ENCODE measurements at places on chromosomes 6 and 20. TPM values are rescaled to one million over a fixed set of nuclear protein-coding genes. Genes with fewer than 3 reads are reported as not detected.
A peak's percentile ranks its signal among the peaks of the same experiment; 100 is the strongest.

Gene MTFR2
- total RNA-seq: 2.9 TPM

Gene GLP1R
- 0.52 TPM for total RNA-seq

Gene CDSN
- not detected for total RNA-seq

GRCh38 chr6:47669684-47670513 is 28.5 kb upstream of the ADGRF4 start:
- H3K4me1 ChIP-seq: peaks cover 14% of the 10 kb centered on the region
- H3K27me3 ChIP-seq: no peaks in the 10 kb centered on the region
- no peaks in the 10 kb centered on the region for H3K36me3 ChIP-seq
- DNase-seq: peak; percentile 54
- H3K27ac ChIP-seq: peak overlapping the region; percentile 54

DNA sequence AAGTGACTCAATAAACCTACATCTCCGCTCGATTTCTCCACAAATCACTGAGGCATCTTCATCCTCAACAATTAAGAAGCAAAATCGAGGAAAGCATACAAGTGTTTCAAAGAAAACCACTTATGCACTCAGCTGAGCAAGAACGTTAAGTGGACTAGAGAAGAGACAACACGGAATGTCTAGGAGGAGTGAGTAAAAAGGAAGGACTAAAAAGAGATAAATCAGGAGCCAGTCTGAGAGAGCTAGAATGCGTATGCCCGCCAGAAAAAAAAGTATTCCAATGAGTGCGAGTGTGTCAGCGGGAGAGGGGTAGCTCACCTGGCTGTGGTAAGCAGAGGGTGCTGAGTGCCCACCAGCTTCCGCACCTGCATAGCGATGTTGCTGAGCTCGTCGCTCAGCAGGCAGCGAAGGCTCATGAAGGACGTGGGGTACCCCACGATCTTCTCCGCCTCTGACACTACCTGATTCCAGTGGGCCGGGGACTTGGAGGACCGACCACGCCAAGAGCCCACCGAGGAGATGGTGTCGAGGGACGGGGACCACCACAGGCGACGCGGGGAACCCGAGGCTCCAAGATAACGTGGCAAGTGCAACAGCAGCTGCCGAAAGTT is 587 bp downstream of the PDSS2 start:
- H3K4me3 ChIP-seq: peak overlapping the region; percentile 62
- peak; percentile 35 for DNase-seq
- H3K4me1 ChIP-seq: no peaks in the 10 kb centered on the region

- no peaks in the 10 kb centered on the region for H3K27me3 ChIP-seq
- peak overlapping the region; percentile 95 for H3K27ac ChIP-seq
These were observed 1.1 kb downstream of the LRRC1 start for GRCh38 chr6:53795702-53796450.

DNA sequence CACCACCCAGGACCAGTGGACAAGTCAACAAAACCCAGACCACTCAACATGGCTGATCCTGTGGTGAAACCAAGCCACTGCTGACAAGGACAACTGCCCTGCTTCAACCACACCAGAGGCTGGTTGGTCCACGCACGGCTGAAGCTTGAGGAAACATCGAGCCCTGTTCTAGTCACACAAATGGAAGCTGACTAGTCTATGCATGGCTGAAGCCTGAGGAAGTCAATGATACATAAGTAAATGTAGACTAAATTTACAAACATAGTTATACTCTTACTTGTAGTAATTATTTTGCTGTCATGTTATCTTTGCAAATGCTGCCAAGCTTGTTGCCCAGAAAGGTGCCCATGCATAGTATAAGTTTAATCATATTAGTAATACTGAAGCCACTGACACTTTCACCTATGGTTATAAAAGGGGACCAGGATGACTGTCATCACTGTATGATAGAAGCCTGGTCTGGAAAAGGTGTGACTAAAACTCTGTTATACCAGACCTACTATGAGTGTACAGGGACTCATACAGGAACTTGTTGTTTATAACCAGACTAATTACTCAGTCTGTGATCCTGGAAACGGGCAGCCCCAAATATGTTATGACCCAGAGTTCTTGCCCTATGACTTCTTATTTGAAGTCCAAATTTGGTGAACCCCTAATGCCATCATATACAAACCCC is 5.6 kb downstream of the IL22RA2 start:
- DNase-seq: no peak
- no peaks in the 10 kb centered on the region for H3K4me1 ChIP-seq
- no peaks in the 10 kb centered on the region for H3K27me3 ChIP-seq
- no peak overlapping the region for H3K27ac ChIP-seq
- no peak overlapping the region for H3K4me3 ChIP-seq

DNA sequence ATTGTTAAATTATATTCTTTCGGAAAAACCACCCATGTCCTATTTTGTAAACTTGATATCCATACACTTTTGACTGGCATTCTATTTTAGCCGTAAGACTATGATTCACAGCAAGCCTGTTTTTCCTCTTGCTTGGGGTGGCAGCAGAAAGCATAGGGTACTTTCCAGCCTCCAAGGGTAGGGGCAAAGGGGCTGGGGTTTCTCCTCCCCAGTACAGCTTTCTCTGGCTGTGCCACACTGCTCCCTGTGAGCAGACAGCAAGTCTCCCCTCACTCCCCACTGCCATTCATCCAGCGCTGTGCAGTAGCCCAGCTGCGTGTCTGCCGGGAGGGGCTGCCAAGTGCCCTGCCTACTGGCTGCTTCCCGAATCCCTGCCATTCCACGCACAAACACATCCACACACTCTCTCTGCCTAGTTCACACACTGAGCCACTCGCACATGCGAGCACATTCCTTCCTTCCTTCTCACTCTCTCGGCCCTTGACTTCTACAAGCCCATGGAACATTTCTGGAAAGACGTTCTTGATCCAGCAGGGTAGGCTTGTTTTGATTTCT is 2.1 kb upstream of the ESR1 start:
- peaks cover 19% of the 10 kb centered on the region for H3K4me1 ChIP-seq
- DNase-seq: no peak
- no peak overlapping the region for H3K27ac ChIP-seq

- no peak for DNase-seq
- peaks cover 7% of the 10 kb centered on the region for H3K4me1 ChIP-seq
- H3K4me3 ChIP-seq: no peak overlapping the region
- H3K27ac ChIP-seq: no peak overlapping the region
- H3K36me3 ChIP-seq: no peaks in the 10 kb centered on the region
- H3K27me3 ChIP-seq: no peaks in the 10 kb centered on the region
These were observed 91.1 kb downstream of the UST start for GRCh38 chr6:148837941-148838340.

- no peaks in the 10 kb centered on the region for H3K27me3 ChIP-seq
- no peaks in the 10 kb centered on the region for H3K36me3 ChIP-seq
- H3K4me3 ChIP-seq: no peak overlapping the region
- no peak overlapping the region for H3K27ac ChIP-seq
These were observed 31.0 kb upstream of the FBXO30 start for GRCh38 chr6:145845557-145845956.

DNA sequence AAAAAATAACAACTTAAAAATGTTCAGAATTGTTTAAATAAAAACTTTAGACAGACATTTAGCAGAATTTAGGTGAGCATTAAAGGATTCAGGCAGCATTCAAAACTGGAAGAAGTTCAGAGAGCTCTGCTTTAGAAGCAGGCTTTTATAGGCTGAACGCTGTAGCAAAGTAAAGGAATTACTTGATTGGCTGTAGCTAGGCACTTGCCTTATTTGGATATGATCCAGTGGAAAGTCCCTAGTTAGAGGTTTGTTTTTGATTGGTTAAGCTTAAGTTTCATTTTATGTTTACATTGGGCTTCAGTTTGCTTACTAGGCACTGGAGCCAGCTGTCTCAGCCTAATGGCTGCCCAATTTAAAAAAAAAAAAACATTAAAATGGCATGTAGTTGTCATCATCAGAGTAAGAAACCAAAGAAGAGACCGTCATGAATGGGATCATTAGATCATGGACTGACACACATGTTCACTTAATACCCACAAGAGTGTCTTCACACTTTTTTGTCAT is 65.1 kb downstream of the CBFA2T2 start:
- H3K36me3 ChIP-seq: no peaks in the 10 kb centered on the region
- no peak overlapping the region for H3K4me3 ChIP-seq
- H3K4me1 ChIP-seq: peaks cover 15% of the 10 kb centered on the region
- H3K27me3 ChIP-seq: no peaks in the 10 kb centered on the region
- peak overlapping the region; percentile 61 for H3K27ac ChIP-seq
- DNase-seq: peak; percentile 91

DNA sequence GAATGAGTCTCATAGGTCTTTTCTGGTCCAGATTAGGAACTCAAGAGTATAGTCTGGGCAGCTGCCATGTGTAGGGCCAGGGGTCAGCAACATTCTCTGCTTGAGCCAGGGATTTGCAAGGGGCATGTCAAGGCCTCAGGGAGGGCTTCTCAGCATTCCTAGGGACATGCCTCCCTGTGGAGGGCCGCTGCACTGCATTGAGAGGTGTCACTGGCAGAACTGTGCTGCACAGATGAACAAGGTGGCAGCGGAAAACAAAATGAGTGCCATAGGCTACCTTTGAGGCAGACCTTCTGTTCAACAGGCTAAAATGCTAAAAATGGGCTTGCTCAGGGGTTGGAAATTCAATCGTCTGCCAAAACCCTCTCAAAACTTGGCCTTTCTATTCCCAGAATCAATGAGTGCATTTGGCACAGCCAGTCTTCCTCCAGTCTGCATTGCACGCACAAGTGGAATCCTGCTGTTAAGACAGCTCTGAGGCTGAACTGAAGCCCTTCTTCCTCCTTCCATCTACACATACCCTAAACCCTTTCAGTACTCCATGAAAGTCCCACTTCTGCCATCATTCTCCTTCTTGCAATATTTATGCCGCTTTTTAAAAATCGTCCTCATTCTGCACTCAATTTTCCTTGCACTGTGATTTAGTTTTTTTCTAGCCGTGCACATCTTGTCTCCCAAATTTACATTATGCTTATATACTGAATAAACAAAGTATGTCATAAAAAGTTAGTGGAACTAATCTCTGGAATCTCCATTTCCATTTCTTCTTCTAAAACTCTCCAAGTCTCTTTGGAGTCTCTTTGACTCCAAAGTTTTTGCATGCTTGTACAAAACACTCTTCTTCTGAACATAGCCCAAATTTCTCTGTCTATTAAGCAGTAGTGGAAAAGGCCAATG is 51.7 kb downstream of the SLC26A8 start:
- no peak overlapping the region for H3K4me3 ChIP-seq
- no peaks in the 10 kb centered on the region for H3K27me3 ChIP-seq
- H3K4me1 ChIP-seq: peaks cover 14% of the 10 kb centered on the region
- H3K27ac ChIP-seq: peak overlapping the region; percentile 65

GRCh38 chr6:157571269-157571668 is 190.3 kb downstream of the ZDHHC14 start:
- H3K4me3 ChIP-seq: no peak overlapping the region
- no peaks in the 10 kb centered on the region for H3K36me3 ChIP-seq
- DNase-seq: no peak

DNA sequence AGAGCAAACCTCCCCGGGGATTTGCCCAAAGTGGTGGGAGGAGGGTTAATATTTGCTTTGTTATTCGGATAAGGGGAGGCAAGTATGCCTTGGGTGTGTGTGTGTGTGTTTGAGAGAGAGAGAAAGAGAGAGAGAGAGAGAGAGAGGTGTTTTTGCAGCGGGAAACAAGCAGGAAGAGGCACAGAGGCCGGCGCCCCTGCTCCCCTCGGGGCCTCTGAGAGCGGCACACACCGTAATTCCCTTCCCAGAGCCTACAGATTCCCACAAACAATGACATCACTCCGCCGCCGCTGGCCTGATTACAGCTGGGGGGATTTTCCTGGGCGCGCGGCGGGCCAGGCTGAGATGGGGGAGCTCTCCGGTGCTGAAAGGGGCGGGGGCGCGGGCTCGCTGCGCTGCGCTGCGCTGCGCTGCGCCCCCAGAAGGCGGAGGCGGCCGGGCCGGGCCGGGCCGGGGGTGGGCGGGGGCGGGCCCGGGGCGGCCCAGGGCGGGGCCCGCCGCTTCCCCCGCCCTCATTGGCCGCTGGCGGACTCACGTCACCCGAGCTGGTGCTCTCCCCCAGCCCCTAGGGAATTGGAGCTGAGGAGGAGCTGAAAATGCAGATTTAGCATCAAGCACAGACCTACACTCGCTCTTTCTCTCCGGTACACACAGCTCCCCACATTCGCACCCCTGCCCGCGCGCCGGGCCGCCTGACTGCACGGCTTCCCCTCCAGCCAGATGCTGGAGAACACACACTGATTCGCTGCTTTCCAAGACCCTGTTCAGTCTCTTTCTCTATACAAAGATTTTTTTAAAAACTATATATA is at the start of gene PCSK2:
Gene PCSK2 (plus strand): TSS at position 631 of the 809 bp plus-strand sequence. CDS start 266 bp downstream, outside the sequence.
- H3K27me3 ChIP-seq: peaks cover 70% of the 10 kb centered on the region
- no peaks in the 10 kb centered on the region for H3K36me3 ChIP-seq
- H3K27ac ChIP-seq: peak within 1 kb of the TSS; percentile 37

- H3K4me3 ChIP-seq: peak overlapping the region; percentile 62
- H3K27ac ChIP-seq: peak overlapping the region; percentile 15
- no peaks in the 10 kb centered on the region for H3K27me3 ChIP-seq
- H3K36me3 ChIP-seq: no peaks in the 10 kb centered on the region
- H3K4me1 ChIP-seq: no peaks in the 10 kb centered on the region
These were observed 396 bp downstream of the RNASET2 start for GRCh38 chr6:166955865-166956443.

DNA sequence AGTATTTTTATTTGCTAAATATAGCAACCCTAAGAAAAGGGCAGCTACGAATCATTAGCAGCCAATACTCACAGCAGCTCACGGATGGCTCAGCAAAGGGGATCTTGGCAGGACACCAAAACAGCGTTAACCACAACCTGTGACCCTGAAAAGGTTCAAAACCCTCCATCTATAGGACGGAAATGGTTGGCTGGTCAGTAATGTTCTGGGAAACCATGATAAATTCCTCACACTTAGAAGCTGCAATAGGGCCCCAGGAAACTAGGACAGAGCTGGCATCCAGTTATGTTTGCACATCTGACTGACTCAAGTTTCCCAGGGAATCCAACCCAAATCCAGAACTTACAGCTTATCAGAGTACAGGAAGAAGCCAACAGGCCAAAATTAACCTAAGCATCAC is 30.9 kb upstream of the PTPRT start:
- H3K36me3 ChIP-seq: no peaks in the 10 kb centered on the region
- H3K27me3 ChIP-seq: peaks cover 5% of the 10 kb centered on the region
- no peak overlapping the region for H3K27ac ChIP-seq

DNA sequence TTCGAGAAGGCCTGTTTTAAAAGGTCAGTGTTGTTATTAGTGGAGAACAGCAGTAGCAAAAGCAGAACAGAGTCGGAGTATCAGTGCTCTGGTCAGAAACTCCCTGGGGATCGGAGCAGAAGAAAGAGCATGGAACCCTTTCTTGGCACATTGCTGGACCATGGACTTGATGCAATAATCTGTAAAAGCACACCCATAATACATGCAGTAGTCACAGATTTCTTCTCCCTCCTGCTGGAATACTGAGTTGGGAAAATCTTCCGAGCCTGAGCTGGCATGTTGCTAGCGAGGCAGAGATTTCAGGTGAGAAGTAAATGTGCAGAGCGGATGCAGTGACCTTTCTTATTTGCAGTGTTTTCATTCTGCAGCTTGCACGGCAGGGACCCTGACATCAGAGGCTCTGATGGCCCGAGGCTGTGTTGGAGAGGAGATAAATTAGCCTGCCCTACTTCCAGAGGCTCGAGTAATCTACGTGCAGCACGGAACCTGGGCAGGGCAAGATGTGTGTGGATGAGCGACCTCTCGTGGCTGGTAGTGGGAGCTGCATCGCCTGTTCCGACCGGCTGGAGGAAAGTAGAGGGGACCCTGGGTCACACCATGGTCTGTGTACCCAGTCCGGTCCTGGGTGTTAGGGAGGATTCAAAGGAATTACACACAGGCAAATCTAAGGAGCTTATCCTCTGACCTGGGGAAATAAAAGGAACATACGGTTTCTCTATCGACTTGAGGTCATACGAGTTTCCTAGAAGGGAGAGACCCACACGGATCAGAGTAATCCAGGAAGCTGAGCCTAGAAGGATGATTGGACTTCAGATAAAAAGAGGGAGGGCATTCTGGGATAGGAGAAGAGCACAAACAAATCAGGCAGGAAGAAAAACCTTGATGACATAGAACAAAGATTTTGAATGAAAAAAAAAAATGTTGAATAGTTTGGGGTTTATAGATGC is 137.0 kb upstream of the STMND1 start:
- H3K27ac ChIP-seq: no peak overlapping the region
- no peak overlapping the region for H3K4me3 ChIP-seq
- DNase-seq: peak; percentile 89
- no peaks in the 10 kb centered on the region for H3K27me3 ChIP-seq
